ENCODE measurements at places on chromosomes 7 and 10.

GRCh38 chr7:112211348-112211907, 4.9 kb downstream of the ZNF277 start:
- H3K27me3 ChIP-seq = no peaks in the 10 kb centered on the region
- H3K27ac ChIP-seq = no peak overlapping the region
- no peak for DNase-seq
- no peak overlapping the region for H3K4me3 ChIP-seq
- H3K4me1 ChIP-seq = peaks cover 5% of the 10 kb centered on the region

DNA sequence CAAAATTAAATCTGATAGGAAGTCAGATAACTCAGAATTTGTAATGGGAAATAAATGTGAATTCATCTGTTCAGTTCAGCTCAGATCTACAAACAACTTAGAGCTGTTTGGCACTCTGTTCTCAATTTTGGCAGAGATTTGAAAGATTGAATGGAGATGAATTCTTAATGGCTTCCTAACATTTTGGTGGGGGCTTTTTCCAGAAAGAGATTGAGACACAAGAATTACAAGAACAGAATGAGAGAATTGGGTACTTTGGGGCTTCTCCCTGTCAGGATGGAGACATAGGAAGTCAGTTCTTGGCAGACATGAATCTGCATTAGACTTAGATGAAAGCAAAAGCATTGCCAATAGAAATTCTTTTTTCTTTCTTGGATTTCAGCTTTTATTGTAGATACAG, 39.0 kb upstream of the PTPRZ1 start:
- H3K36me3 ChIP-seq = no peaks in the 10 kb centered on the region
- H3K27me3 ChIP-seq = no peaks in the 10 kb centered on the region
- no peak for DNase-seq
- no peaks in the 10 kb centered on the region for H3K4me1 ChIP-seq

GRCh38 chr7:18509481-18509880, 13.9 kb downstream of the HDAC9 start:
- H3K27ac ChIP-seq = no peak overlapping the region
- H3K4me3 ChIP-seq = no peak overlapping the region
- no peaks in the 10 kb centered on the region for H3K27me3 ChIP-seq
- H3K36me3 ChIP-seq = no peaks in the 10 kb centered on the region

- no peaks in the 10 kb centered on the region for H3K36me3 ChIP-seq
- no peaks in the 10 kb centered on the region for H3K4me1 ChIP-seq
- no peak overlapping the region for H3K27ac ChIP-seq
- DNase-seq = no peak
- no peak overlapping the region for H3K4me3 ChIP-seq
- H3K27me3 ChIP-seq = no peaks in the 10 kb centered on the region
Measured at GRCh38 chr7:90298145-90299038, 22.7 kb downstream of the FAM237B start.

DNA sequence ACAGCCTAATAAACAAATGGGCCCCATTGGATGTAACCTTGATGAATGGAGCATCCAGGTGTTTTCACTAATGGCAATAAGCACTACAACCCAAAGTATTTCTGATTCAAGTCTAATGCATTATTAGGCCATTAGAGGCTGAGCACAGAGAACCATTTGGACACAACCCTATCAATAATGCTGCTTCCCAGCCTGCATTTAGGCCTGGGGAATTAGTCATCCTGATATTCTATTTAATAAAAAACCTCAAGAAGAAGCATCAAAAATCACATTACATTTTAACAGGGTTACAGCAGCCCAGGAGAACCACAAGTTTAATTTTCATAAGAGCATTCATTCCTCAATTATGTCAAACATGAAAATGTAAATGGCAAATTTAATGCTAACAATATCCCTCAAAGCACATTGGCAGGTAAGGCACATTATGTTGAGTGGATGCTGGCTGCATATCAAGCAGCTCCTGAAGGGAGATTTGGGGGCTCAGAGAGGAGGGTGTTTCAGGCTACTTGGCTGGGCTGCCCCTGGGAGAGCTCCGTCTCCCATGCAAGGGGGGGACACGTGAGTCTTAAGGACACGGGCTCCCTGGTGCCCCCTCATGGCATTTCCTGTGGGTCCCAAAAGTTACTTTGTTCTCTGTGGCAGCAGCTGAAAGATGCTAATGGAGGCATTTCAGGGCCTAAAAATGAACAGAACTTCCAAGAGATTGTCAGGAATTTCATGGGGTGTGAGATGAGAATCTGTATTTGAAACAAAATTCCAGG, 143.4 kb downstream of the HERPUD2 start:
- no peak overlapping the region for H3K4me3 ChIP-seq
- no peak overlapping the region for H3K27ac ChIP-seq
- no peaks in the 10 kb centered on the region for H3K4me1 ChIP-seq
- DNase-seq = no peak
- no peaks in the 10 kb centered on the region for H3K36me3 ChIP-seq
- no peaks in the 10 kb centered on the region for H3K27me3 ChIP-seq

DNA sequence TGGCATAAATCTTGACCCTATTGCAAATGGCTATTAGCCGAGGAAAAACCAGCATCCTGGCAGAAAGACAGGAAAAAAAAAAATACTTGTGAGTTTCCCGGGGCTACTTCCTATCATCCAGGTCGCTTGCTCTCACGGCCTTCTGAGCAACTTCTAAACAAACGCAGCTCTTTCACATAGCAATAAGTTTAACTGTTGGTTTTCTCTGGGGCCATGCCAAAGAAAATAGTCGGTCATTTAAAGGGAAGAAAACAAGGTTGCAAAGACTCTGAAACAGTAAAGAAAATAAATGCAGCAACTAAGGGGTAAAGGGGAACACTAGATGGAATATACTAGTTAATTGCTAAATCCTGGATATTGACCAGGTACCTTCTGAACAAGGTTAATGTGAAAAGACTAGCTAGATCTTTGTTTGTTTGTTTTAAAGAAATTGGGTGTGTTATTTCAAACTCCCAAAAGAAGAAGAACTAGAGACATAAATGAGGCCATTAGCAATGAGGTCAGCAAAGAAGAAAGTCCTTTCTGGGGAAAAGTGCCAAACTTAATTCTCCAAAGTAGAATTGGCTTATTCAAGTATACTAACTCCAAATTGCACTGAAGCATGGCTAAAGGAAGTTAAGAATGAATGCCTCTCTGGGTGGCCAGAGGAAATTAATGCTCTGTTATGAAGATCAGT, 54.2 kb downstream of the SLC39A12 start:
- no peak for DNase-seq
- no peak overlapping the region for H3K27ac ChIP-seq
- no peaks in the 10 kb centered on the region for H3K36me3 ChIP-seq
- H3K27me3 ChIP-seq = no peaks in the 10 kb centered on the region
- H3K4me1 ChIP-seq = no peaks in the 10 kb centered on the region

GRCh38 chr7:133258174-133258573, 5.3 kb downstream of the EXOC4 start:
- no peaks in the 10 kb centered on the region for H3K27me3 ChIP-seq
- peaks cover 11% of the 10 kb centered on the region for H3K4me1 ChIP-seq
- no peak overlapping the region for H3K27ac ChIP-seq

GRCh38 chr7:82294865-82295264, 148.7 kb downstream of the CACNA2D1 start:
- H3K4me3 ChIP-seq = no peak overlapping the region
- H3K36me3 ChIP-seq = no peaks in the 10 kb centered on the region
- H3K27ac ChIP-seq = no peak overlapping the region

DNA sequence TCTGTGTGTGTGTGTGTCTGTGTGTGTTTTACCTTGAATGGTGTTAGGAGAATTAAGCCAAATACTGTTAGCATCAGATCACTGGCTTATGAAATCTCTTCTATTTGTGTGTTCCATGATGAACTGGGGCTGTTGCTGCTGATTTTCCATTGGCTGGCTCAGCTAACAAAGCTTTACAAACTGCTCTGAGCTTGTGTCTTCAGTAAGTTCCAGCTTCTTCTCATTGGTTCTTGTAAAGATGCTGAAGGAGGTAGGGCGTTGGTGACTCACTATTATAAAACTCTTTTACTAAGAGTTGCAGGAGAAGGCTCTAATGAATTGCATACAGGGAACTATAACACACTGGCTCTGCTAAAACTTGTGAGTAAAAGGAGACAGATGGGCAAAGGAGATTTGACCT, 136.4 kb upstream of the PRKCQ start:
- peaks cover 3% of the 10 kb centered on the region for H3K27me3 ChIP-seq
- no peaks in the 10 kb centered on the region for H3K36me3 ChIP-seq
- DNase-seq = no peak
- H3K4me3 ChIP-seq = no peak overlapping the region
- H3K4me1 ChIP-seq = peaks cover 7% of the 10 kb centered on the region
- no peak overlapping the region for H3K27ac ChIP-seq

DNA sequence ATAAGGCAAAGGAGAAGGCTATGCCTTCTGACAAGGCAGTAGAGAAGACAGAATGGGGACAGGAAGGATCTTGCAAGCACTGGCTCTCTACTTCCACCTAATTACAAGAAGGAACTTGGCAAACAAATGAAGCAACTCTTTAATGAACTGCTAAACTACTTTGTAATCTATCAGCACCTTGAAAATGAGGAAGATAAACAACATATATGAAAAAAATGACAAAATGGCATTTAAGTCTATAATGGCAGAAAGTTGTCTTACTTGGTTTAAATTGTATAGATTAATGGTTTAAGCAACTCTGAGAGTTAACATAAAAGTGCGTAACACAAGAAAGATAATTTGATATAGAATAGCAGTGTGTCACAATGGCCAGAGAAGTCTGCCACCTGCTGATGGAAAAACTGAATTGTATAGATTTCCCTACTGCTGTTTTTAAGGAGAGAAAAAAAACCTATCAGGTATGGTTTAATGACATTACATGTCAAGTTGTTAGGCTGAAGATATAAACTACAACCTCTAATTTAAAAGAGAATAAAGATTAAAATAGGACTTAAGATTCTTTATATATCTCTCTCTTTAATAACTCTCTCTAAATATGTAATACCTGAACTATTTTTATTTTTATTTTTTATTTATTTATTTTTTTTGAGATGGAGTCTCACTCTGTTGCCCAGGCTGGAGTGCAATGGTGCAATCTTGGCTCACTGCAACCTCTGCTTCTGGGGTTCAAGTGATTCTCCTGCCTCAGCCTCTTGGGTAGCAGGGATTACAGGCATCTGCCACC, 11.8 kb downstream of the NT5C3A start:
- H3K36me3 ChIP-seq = no peaks in the 10 kb centered on the region
- H3K27me3 ChIP-seq = no peaks in the 10 kb centered on the region
- H3K27ac ChIP-seq = no peak overlapping the region
- peaks cover 42% of the 10 kb centered on the region for H3K4me1 ChIP-seq
- no peak overlapping the region for H3K4me3 ChIP-seq
- DNase-seq = peak; percentile 40

DNA sequence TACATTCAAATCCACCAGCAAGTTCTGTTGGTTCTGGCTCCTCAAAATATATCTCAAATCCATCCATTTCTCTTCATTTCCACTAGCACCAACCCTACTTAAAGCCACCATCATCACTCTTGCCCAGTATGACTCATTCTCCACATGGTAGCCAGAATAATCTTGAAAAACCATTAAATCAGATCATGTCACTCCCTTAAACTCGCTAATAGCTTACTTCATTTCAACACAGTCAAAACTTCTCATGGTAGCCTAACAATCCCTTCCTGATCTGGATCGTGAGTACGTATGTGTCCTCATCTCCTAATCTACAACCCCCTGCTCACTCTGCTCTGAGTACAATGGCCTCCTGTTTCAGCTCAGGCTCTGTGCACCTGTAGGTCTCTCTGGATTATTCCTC, 8.7 kb downstream of the EPC1 start:
- H3K27ac ChIP-seq = no peak overlapping the region
- peaks cover 92% of the 10 kb centered on the region for H3K4me1 ChIP-seq
- H3K27me3 ChIP-seq = no peaks in the 10 kb centered on the region
- no peaks in the 10 kb centered on the region for H3K36me3 ChIP-seq
- no peak overlapping the region for H3K4me3 ChIP-seq

GRCh38 chr10:74305730-74306129, 154.7 kb downstream of the ADK start:
- H3K36me3 ChIP-seq = no peaks in the 10 kb centered on the region
- no peak overlapping the region for H3K4me3 ChIP-seq
- no peaks in the 10 kb centered on the region for H3K27me3 ChIP-seq
- no peak overlapping the region for H3K27ac ChIP-seq

DNA sequence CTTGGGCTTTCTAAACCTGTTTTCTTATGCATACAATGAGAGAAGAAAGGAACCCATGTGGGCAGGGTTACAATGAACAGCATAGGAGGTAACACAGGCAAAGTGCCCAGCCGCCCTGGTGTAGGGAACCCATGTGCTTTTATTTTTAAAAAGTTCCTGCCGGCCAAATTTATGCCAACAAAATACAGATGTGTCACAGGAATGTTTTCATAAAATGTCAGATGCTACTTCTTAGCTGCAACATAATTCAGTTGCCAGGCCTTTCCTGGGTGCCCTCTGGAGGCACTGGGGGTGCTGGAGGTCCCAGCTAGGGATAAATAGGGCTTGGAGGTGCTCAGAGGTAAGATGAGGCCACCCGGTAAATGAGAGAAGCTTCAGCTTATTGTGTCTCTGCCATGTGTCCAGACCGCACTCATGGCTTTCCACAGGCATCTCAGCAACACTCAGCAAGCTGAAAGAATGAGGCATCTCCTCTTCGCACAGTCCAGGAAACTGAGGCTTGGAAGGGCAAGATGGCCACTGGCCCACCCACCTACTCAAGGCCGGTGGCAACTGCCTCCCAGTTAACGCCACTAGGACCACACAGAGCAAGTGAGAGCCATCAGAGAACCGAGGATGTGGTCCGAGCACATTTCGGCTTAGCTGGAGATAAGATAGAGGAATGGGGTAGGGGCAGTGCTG, 58.3 kb downstream of the CPXM2 start:
- no peak overlapping the region for H3K4me3 ChIP-seq
- H3K36me3 ChIP-seq = no peaks in the 10 kb centered on the region
- no peaks in the 10 kb centered on the region for H3K4me1 ChIP-seq
- H3K27me3 ChIP-seq = no peaks in the 10 kb centered on the region
- H3K27ac ChIP-seq = no peak overlapping the region

- H3K4me3 ChIP-seq = no peak overlapping the region
- H3K4me1 ChIP-seq = no peaks in the 10 kb centered on the region
- H3K27me3 ChIP-seq = no peaks in the 10 kb centered on the region
Measured at GRCh38 chr10:19014034-19014433, 34.6 kb upstream of the MALRD1 start.

GRCh38 chr7:159113056-159113455, 31.6 kb downstream of the VIPR2 start:
- H3K4me1 ChIP-seq = no peaks in the 10 kb centered on the region
- no peaks in the 10 kb centered on the region for H3K27me3 ChIP-seq
- no peak overlapping the region for H3K27ac ChIP-seq
- no peaks in the 10 kb centered on the region for H3K36me3 ChIP-seq
- DNase-seq = no peak
- no peak overlapping the region for H3K4me3 ChIP-seq

GRCh38 chr7:36726311-36726710, 2.0 kb upstream of the AOAH start:
- no peak overlapping the region for H3K4me3 ChIP-seq
- no peaks in the 10 kb centered on the region for H3K36me3 ChIP-seq
- H3K27ac ChIP-seq = no peak overlapping the region
- DNase-seq = no peak
- H3K27me3 ChIP-seq = no peaks in the 10 kb centered on the region

DNA sequence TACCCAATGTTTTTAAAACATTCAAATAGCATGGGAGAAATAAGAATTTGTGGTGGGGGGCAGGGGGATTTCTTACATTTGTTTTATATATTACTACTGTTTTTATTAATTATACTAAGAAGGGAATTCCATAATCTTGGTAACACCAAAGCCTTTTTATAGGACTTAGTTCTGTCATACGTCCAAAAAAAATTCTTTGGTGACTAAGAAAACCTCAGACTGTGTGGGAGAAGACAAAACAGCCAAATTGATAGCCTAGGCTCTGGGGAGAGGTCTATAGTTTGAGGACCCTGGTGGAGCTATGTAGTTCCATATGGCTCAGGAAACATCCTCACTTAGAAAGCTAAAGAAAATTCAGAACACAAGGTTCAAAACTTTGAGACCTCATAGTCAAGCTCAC, 23.4 kb downstream of the ACSM6 start:
- H3K27me3 ChIP-seq = no peaks in the 10 kb centered on the region
- H3K27ac ChIP-seq = no peak overlapping the region
- DNase-seq = no peak
- no peaks in the 10 kb centered on the region for H3K36me3 ChIP-seq
